ENCODE measurements at places on chromosomes 2 and 18.

- DNase-seq = no peak
These were observed 3.8 kb downstream of the TTC39C start for GRCh38 chr18:24018299-24018886.

DNA sequence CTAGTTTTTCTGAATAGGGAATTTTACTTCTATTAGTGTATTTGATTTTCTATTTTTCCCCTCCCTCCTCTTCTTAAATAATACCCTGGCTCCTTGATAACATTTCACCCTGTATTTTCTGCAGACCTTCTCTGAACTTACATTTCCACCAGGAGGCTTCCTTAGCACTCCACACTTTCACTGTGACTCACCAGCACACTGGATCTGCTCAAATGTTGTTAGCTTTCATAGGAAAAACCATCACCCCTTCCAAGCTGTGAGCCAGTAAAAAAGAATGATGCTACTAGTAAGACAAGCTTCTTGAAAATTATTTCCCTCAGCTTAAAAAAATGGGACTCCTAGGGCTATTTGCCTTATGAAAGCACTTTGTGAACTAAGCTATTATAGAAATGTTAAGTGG, 16.1 kb downstream of the SUPT7L start:
- DNase-seq = no peak

DNA sequence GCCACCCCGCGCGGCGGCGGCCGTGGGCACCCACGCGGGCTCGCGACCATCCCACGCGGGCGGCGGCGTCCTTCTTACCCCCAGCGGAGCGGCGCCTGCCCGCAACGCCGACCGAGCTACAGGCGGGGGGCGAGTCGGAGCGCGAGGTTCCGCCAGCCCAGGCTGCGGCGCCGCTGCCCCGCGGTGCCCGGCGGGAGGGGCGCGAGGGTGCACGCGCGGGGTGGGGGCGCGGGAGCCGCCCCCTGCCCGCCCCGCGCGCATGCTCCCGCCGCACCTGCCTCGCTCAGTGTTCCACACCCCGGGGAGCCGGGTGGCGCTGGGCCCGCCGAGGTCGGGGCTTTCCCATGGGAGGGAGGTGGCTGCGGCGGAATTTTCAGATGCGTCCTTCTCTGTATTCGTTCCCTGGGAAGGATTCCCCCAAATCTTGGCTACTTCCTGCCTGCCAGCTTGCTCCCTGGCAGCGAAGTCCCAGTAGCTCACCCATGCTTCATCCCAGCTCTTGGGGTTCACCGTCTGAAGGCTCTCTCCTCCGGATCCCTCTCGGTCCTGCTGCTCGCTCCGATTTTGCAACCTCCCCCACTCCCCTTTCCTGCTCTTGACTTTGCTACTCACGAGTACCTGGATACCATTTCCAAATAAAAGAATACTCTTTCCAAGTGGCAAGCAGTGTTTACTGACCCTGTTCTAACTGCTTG, at the start of gene L3MBTL4:
Gene L3MBTL4, minus strand, starts transcription at position 189 of the 695 bp plus-strand sequence. CDS start 103,286 bp downstream, outside the sequence.
- peak; percentile 64 for DNase-seq

DNA sequence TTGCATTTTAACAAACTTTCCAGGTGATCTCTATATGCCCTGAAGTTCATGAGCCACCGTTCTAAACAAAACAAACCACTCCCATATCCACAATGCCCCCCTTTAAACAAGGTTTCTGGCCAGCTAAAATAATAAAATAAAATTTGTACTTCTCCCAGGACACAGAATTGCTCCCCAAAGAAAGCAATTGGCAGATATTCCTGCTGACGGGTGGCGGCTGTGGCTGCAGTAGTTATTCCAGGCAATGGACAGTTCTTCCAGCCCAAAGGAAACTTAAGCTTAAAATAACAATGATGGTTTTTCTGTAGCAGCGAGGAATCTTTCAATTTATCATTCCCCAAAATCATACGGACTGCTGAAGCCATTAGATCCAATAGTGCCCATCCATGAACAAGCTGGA, 260.5 kb upstream of the ZNF521 start:
- no peak for DNase-seq

DNA sequence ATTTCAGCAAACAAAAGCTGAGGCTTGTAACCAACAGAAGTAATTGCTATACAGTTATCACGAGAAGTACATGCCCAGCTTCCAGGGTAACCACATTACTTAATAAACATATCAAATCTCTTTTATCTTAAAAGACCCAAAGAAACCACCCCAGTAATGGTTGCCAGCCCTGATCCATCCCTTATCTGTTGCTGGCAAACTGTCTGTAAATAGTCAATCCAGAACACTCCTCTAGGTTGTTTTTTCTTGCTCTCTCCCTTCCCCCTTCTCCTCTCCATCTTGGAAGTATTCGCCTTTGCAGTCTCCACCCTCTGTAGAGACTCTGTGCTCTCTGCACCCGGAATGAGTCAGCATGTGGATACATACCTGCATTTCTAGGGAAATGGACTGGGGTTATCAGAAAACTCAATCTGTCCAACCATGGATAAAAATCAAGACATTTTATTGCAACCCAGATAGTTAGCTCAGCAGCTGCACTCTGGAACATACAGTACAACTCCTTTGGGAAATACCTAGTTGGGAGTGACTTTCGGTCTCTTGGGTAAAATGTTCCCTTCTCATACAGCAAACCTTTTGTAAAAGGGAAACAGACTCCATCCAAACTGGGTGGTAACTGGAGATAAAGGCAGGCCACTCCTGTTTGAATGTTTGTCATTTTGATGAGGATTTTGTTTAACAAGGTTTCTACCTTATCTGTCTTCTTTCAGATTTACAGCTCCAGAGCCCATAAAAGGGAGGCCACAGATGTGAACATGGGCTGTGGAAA, 123.5 kb upstream of the FOSL2 start:
- no peak for DNase-seq

DNA sequence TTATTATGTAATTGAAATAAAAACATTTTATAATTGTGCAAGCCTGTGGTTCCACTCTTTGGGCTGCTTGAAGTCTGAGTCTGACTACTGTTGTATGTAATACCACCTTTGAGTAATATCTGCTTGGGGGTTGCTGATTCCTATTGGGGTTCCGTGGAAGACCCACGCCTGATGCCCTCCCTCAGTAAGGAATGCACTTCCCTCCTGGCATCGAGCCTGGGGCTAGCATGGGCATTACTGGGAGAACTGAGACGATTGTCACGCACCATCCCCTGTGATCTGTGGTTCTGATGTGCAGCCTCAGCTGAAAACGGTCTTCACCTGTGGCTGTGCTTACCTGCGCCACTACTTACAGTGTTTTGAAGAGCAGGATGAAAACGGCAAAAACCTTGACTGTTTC, 32.7 kb upstream of the RBM44 start:
- no peak for DNase-seq

DNA sequence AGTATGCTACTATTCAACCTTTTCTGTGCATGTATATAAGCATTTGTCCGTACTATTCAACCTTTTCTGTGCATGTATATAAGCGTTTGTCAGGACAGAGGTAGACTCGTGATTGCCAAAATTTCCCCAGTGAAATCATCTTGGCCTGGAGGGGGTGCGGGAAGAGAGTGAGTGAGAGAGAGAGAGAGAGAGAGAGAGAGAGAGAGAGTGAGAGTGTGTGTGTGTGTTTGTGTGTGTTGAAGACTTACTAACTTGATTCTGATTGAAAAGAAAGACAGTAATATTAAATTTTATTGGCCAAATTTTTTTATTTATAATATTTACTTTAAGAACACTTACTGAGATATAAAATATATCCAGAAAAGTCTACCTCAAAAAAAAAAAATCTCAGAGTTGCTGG, 19.1 kb downstream of the FAM117B start:
- DNase-seq = no peak

GRCh38 chr18:39660141-39660540, 2094.5 kb upstream of the CELF4 start:
- no peak for DNase-seq

DNA sequence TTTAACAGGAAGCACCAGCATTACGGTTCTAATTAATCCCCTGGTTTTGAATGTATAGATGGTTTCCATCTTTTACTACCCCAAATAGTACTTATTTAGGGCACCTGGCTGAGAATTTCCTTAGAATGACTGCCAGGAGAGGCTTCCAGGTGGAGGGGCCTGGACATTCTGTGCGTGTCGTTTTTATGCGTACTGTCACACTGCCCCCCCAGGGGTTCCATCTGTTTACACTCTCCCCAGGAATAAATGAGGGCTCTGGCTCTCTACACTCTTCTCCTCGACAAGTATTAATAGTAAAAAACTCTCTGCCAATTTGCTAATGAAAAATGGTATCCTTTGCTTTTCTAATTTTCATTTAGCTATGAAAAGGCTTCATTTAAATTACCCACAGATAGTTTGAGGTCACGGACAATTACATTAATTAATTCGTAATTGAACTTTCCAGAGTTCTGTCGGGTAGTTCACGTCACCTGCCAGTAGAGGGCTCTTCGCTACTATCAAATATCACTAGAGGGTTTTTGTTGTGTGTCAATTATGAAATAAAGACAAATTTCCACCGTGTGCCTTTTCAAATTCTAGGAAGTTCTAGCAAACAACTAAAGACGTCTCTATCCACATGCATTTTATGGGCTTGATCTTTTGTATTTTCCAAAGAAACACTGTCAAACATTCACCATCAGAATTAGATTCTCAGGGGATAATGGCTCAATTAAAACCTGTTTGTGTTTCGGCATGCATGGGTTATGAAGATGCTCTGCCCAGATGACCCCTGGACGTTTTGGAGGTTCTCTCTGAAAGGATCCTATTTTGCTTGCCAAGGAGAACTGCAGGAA, 88.8 kb upstream of the ASB18 start:
- DNase-seq = no peak

- no peak for DNase-seq
These were observed 481.4 kb downstream of the CDH2 start for GRCh38 chr18:27695503-27695902.

DNA sequence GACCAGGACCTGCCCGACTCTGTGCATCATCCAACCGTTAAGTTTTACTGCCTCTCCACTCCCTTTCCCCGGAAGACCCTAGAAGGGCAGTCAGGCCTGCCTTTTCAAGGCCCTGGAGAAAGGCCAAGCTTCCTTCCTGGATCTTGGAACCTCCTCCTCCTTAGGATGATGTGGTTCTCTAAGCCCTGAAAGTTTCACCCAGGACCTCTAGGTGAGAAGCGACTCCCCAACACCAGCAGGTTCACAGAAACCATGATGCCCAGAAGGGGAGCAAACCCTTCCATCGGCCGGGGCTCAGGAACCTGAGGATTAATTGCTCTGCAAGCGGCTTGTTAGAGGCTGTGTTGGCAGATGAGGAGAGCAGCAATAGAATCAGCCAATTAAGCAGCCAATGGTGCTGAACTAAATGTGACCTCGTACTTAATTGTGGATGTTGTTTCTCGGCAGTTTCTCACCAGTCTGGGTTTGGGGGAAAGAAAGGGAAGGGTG, 94.2 kb upstream of the FZD7 start:
- no peak for DNase-seq

DNA sequence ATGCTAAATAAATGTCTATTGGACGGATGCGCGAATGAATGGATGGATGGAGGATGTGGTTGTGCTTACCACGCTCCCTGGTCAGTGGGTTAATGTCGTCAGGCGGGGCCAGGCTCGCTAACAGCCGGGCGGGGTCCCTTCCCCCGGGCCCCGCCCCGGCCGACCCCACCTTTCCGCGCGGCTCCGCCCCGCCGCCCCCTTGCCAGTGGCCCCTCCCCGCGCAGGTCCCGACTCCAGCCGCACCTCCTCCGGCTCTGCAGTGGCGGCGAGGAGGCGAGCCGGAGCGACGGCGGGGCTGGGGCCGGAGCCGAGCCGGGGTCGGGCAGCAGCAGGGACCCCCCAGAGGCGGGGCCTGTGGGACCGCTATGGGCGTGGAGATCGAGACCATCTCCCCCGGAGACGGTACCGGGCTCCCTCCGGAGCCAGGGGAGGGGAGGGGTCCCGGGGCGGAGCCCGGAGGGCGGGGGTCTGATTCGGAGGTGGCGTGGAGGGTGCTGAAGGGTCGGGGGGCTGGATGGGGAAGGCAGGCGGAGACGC, at the start of gene FKBP1B:
Gene FKBP1B, plus strand, starts transcription at position 257 of the 537 bp plus-strand sequence. Its CDS starts 109 bp downstream, at position 366.
- peak; percentile 22 for DNase-seq

DNA sequence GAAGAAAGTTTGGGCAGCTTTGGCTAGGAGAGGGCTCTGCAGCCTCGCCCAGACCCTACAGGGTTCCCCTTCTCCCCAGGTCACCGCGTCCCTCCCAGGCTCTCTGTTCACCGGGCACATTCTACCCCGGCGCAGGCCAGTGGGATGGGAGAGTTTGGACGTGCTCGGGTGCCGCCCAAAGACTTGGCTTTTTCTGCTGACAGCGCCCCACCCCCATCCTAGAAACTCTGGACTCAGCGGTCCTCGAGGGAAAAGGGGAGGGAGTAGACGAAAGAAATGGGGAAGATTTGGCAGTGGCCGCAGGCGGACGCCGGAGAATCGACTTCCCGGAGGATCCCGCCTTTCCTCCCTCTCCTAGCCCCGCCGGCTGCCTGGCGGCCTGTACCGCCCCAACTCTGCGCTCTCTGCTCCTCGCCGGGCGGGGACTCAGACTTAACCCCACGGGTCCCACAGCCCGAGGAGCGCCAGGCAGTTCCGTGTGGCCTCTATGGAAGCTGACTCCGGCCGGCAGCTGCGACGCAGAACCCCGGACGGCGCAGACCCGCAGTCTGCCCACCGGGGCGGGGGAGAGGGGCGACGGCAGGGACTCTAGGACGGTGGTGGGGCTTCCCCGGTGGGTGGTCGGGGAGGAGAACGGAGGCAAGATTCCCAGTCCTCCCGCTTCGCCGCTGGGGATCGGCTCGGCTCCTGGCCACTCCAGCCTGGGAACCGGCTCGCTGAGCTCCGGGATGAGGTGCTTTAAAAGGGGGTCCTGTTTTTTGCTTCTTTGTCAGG, 863 bp upstream of the SIX2 start:
- DNase-seq = peak; percentile 35

DNA sequence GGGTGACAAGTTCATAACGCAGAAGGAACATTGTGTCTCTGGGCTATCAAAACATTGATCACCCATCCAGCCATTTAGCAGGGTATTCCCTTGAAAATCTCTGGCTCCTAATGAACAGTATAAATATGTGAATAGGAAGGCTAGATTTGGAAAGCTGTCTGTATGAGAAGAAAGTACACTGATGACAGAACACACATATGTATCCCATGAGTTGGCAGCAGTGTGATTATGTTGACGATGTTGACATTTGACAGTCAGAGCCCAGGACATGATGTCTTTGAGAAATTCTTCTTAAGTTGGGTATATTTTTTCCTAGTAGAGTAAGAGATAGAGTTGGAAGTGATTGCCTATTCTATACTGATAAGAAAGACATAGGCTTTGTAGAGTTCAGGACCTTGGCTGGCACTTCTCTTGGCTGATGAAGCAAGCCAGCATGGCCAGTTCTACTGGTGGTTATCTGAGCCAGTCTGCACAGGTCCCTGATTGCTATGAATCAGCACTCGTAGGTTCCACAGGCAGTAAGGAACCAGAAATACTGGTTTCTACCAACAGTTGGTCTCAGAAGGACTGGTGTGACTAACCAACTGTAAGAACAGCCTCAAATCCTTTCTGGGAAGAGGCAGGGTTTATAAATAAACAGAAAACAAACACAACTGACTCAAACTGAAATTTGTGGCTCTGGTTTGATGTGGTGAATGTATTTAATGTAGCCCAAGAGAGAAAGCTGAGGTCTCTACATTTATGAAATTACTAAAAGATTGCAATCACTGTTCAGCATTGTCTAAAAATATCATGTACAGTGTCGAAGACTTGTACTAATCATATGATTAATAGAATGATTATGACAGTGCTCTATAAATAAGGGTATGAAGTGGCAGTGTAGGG, 43.9 kb upstream of the RAPH1 start:
- DNase-seq = peak; percentile 6

GRCh38 chr2:32905270-32905669, 41.5 kb upstream of the LTBP1 start:
- DNase-seq = no peak
